Suprapubic skin (tissue), 4 donors: ENCODE measurements at places on chromosomes 12 and 14. TPM values are rescaled to one million over a fixed set of nuclear protein-coding genes. Genes with fewer than 3 reads are reported as not detected.

Gene IFNG-AS1
- total RNA-seq: not detected

Gene NEUROD4
- not detected for total RNA-seq

Gene TAS2R8
- not detected for total RNA-seq

Gene SLC4A8
- total RNA-seq: not detected

Gene PPP1R12A
- 39.0 TPM for total RNA-seq

Gene PPM1H
- total RNA-seq: 2.3 TPM
